ENCODE measurements at places on chromosomes 3 and 15.
A peak's percentile ranks its signal among the peaks of the same experiment; 100 is the strongest.

- no peak for DNase-seq
Observed at GRCh38 chr3:17765819-17766472, 23.5 kb upstream of the TBC1D5 start.

- DNase-seq, result no peak
Observed at GRCh38 chr15:80730926-80731325, 35.8 kb downstream of the ABHD17C start.

DNA sequence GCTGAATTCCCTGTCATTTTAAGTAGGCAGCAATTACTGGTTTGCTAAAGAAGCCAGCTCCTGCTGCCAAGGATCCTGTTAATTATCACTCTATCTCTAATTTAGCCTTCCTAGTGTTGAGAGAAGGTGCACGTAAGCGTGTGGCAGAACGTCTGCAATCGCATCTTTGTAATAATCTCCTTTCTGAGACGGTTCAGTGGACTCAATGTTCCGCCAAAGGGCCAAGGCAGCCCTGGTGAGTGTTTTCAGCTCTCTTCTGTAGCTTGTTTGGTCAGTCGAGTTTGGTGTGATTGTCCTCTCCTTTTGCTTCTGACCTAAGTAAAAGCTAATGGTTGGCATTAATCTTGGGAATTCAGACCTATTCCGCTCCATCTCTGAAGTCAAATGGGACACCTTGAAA lies 24.2 kb downstream of the MITF start:
- DNase-seq, result no peak

DNA sequence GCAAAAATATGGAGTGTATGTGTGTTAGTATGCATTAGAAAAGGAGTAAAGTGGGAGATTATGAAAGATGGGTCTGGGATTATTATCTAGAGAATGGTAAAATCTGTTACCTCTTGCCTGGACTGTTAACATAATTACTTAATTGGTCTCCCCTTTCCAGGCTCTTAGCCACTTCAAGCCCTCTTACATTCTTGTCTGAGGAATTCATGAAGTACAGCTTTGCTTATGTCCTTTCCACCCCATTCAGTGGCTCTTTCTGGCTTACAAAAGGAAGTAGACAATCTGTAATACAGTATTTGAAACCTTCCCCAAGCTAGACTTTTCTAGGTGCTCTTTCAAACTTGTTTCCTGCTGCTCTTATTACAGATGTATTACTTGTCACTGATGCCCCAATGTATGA lies 129.8 kb downstream of the MBNL1 start:
- DNase-seq, result no peak

- peak; percentile 68 for DNase-seq
Observed at GRCh38 chr15:79923079-79923514, 26.3 kb upstream of the MTHFS start.

- no peak for DNase-seq
Observed at GRCh38 chr3:98584547-98584946, 8.9 kb downstream of the CPOX start.

Measured in activated T-helper 2 cell treated with anti-CD3 and anti-CD28 coated beads, Interferon-gamma antibody, Interleukin-2, Interleukin-4, amounts not matched to agents 10 μg/mL and 5 μg/mL and 100 μg/mL, durations not matched to agents 14 hours and 24 hours and 36 hours (primary cell).